ENCODE measurements at places on chromosomes 2 and 18. TPM values are rescaled to one million over a fixed set of nuclear protein-coding genes. Genes with fewer than 3 reads are reported as not detected.

DNA sequence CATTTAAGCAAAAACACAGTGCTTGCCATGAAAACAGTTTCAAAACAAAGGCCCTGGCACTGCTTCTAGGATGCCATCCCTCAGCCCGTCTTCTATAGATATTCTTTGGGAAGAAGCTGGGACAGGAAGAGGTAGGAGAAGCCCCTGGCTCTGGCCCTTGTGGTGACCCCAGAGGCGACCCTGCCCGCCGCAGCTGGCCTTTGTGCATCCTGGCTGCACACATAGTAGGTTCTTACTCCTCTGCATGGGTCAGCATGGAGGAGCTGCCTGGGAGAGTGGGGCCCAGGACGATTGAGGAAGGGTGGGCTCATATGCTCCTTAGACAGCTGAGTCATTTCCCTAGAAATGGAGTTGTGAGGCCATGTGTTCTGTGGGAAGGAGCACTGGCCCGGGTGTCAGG, 44.4 kb upstream of the OTOF start:
- DNase-seq: peak; percentile 21

HOXD10 gene
- 10.7 TPM for total RNA-seq

NYAP2 gene
- total RNA-seq: not detected

GRCh38 chr18:50842846-50843245, 23.0 kb upstream of the MRO start:
- no peak for DNase-seq

PASK gene
- total RNA-seq: 2.8 TPM

DNA sequence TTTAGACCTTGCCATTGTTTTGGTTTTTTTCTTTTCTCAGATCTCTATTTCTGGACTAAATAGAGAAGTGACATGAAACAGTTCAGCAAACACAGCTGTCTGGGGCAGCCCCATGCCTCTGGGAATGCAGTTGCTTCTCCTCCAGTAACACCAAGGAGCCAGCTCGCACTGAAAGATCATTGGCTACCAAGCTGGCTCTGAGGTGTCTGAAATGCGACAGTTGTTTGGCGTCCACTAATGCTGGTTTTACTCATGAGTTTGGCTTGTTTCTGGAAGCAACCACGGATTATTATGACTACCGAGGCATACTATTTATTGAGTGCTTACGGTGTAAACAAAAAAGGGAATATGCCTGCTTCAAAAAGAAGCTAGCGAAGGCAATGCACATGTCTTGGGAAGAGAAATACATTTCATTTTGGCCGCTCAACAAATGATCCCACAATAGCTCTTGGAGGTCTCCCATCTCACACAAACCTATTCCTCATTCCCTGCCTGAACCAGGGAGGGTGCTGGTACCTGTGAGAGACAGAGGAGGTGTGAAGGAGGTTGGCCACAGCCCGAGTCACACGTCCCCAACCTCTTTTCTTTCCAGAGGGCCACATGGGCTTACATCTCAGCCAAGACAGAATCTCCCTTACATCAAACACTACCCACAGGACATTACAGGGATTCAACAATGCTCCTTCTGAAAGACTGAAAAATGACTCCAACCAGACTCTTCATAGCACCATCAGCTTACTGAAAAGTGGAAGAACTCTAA, 37.5 kb upstream of the NEB start:
- peak; percentile 73 for DNase-seq

CAPN13 gene
- not detected for total RNA-seq

GRCh38 chr18:45228796-45229388, 386.4 kb upstream of the SLC14A2 start:
- DNase-seq: no peak

DNA sequence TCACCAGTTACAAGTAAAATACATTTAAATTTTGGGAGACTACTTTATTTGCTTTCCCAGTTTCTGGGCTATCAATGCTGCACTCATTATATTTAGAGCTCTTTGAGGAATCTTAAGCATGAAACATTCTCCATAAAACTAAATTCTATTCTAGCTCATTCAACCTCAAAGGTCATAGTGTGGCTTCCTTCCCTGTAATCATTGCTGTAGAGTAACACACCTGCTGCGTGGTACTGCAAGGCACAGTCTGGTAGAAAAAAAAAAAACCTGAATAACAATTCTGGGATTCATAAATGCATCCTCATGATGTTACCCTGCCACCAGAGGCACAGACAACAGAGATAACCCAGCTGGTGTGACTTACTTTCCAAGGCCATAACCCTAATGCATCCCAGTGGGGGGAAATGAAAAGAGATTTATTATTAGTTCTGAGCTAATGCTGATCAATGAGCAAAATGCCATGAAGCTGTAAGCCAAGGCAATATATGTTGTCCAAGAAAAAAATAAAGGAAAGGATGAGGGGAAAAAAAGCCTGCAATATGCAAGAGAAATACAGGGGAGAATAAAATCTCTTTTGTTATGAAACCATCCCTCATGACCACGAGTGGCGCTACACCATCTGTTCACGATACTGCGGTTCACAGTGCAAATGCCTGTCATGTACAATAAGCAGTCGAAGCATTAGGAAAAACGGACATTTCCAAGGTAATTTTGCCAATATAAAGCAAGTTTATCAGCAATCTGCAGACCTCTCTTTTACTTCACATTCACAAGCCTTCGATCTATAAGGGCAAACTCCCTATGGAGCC, 1481.6 kb upstream of the PIK3C3 start:
- DNase-seq: no peak

DNA sequence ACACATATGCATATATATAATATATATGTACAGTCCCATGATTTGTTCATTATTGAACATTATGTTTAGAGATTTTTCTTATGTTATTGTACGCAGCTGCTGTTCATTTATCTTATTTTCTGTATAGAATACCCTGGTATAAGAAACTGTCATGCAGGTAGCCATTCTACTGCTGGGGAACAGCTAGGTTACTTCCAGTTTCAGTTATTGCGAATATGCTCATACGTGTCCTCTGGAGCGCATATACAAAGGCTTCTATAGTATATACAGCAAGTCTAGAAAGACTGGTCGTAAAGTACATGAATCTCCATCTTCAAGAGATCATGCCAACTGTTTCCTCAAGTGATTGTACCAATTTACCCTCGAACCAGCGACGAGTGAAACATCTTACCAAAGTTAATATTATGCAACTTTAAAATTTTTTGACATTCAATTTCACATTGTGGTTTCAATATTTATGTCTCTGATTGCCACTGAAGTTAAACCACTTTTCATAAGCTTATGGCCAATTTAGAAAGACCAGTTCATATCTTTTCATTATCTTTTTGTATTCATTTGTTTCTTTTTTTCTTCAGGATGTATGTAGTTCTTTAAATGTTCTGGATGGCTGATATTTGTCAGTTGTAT, 53.5 kb downstream of the RDH14 start:
- no peak for DNase-seq

BMP10 gene
- not detected for total RNA-seq

Data from sigmoid colon (tissue), 7 donors.